ENCODE measurements at places on chromosomes 6 and 20.

- peak; percentile 74 for DNase-seq
Measured at GRCh38 chr20:17967521-17968365, 851 bp downstream of the SNX5 start.

DNA sequence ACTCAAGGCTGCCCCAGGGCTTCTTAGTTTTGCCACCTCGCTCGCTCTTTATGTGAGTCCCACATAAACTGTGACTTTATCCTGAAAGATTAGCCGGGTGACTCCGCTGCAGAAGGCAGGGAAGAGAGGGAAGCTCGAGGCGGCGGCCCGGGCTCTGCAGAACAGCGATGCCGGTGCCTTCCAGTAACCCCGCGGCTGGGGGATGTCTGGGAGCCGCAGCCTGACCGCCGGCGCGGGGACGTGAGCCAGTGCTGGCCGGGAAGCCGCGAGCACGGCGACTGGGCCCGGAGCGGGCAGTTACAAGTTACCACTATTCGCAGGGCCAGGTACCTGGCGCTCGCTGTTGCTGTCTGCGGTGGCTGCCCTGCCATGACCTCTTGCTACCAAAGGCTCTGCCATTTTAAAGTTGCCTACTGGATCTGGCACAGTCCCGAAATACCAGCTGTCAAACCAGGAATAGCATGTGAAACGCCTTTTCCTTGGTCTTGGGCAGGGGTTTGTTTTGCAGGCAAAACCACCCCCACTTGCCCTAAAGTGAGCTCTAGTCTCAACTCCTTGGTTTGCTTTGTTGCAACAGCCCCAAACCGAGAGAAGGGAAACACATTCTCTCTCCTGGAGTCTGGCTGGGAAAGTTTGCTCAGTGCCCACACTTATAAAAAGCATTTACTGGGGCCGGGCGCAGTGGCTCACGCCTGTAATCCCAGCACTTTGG, 124.0 kb upstream of the SLC2A12 start:
- DNase-seq = no peak

GRCh38 chr6:129609635-129610034, 100.3 kb downstream of the ARHGAP18 start:
- DNase-seq = no peak

DNA sequence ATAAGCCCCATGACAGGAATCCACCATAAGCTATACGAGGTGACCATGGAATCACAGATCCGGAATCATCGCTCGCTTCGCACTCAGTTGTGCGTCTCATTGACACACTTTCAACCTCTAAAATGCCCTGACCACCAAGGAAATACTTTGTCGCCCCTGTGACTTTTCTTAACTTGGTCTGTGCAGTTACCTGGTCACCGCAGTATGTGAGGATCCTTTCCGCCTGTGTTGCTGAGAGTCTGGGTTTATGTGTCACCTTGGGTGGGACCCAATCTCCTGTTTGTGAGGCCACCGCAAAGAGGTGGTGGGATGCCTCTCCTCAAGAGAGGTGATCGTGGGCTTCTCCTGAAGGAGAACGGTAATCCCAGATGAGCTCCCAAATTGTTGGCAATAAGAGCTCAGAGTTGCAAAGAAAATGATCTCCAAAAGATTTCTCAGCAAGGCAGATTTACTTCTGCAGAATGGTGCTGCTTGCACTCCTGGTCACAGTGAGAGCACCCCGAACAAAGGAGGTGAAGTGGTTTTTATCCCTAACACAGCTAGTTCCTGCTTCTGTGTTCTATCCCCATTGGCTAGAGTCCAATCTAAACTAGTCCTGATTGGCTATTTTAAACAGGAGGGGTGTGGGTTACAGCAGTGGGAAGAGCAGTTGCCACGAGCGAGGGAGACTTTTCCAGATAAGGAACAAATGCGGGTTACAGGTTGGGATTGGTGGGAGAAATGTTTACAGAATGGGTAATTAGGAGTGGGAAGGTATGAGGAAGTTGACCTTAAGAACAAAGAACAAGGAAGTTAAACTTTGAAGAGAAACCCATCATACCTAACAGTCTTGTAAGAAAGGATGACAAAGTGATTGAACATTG, 9.1 kb upstream of the ZNFX1 start:
- DNase-seq = peak; percentile 71

- DNase-seq = no peak
Measured at GRCh38 chr6:70282919-70283461, 19.9 kb downstream of the COL9A1 start.

DNA sequence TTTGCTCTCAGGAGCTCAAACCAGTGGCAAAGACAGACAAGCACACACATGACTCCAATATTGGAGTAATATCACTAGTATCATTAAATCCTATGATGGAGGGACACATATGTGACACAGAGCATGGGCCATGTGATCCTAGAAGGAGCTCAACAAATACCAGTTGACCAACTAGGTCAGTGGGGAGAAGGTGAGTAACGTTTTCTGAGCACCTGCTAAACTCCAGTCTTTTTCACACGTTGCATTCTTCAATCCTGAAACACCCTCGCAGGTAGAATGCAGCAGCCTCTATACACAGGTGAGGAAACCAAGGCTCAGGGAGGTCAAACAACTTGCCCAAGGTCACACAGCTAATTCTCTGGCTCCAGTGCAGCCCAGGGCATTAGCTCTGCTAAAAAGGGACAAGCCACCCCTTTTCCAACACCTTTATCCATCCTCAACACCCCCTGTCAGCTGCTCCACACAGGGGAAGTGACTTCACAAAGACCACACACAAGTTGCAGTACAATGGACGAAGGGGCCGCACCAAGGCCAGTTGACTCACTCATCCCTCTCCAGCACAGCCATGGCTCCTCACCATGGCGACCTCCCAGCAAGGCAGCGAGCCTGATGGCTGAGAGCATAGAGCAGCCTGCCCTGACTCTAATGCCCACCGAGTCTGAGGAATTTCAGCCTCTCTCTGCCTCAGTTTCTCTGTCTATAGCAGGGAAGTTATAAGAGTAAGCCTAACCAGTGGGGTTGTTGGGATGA, 4.4 kb downstream of the CAPN11 start:
- no peak for DNase-seq
